NCI-H345 (cell line): ENCODE measurements at places on chromosomes 16 and 17.

- DNase-seq, result no peak
Observed at GRCh38 chr17:18382441-18383078, 5.0 kb downstream of the EVPLL start.

DNA sequence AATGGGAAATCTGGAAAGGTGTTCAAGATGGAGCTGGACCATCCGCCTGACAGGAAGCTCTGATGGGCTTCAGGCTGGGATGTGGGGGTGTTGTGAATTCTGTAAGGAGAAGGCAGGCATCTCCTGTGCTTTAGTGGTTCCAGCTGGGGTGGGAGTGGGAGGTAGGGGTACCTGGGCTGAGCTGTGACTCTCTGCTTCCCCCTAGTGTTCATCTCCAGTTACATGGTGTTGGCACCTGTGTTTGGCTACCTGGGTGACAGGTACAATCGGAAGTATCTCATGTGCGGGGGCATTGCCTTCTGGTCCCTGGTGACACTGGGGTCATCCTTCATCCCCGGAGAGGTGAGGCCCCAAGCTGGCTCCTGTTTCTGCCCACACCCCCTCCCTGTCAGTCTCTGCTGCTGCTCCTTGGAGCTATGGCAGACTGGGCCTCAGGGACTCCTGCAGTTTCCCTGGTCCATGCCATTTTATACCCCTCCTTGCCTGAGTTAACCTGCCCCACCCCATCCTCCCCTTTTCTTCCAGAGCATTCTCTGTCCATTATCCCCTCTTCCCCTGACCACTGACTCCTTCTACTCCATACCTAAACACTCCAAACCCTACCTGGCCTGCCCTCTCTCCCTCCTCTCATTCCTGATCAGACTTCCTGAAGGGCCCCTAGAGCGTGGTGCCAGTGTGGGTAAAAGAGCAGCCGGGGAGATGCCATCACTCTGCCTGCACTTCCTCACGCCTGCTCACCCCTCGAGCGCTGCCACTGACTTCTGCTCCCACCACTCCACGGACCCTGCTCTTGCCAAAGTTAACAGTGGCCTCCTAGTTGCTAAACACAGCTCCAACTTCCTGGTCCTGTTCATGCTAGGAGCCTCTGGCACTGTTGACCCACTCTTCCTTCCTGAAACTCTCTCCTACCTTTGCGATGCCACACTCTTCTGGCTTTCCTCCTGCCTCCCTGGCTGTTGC, 3.4 kb downstream of the SPNS1 start:
- DNase-seq, result peak; percentile 24

DNA sequence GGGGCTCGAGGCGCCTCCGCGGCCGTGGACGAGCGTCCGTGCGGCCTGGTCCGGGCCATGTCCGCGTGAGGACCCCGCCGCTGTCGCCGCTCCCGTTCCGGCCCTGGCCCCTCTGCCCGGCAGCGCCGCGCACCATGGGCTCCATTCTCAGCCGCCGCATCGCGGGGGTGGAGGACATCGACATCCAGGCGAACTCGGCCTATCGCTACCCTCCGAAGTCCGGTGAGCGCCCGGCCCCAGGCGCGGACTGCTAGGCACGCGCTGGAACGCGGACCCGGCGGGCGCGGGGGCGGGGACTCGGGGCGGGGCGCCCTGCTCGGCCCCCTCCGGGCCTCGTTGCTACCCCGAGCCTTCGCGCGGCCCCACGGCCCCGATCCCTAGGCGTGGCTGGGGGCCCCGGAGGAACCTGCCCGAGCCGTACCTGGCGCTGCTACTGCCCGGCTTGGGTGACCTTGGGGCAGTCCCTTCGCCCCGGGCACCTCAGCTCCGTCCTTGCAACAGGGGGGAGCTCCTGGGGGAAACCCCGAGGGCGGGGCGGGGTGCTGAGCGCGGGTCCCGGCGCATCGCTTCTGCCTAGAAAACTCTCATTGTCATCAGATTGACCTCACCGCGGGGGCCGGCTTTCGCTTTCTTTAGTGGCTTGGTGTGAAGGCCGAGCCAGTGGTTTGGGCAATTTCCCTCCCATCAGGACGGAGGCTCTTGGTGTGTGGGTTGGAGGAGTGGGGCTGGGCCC, 367 bp downstream of the MGRN1 start:
- peak; percentile 49 for DNase-seq

DNA sequence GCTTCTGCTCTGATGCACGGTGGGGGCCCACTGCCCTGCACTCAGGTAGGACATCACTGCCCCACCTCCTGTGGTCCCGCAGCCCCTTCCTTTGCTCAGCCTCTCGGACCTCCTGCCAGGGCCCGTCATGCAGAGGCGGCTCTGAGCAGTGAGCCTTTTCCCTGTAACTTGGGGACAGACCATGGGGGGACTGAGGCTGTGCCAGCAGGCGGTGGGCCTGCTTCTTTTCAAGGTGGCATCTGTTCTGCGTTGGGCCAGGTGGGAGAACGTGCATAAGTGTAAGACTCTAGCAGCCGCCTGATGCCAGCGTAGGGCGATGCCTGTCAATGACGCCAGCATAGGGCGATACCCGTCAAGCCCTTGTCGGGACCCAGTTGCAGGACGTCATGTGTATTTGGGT, 40.3 kb upstream of the ZNF469 start:
- DNase-seq, result no peak

- DNase-seq, result no peak
Observed at GRCh38 chr16:53018834-53019416, 33.8 kb downstream of the CHD9NB start.
